ENCODE measurements at places on chromosomes 13 and 19. TPM values are rescaled to one million over a fixed set of nuclear protein-coding genes. Genes with fewer than 3 reads are reported as not detected.

ACP7 gene
- total RNA-seq: 0.57 TPM

ALOX5AP gene
- 4.7 TPM for total RNA-seq

KLK4 gene
- not detected for total RNA-seq

F10 gene
- total RNA-seq: 21.6 TPM

MYH14 gene
- 141 TPM for total RNA-seq

CNMD gene
- not detected for total RNA-seq

THOP1 gene
- total RNA-seq: 57.8 TPM

GARIN5B gene
- not detected for total RNA-seq

AMER2 gene
- not detected for total RNA-seq

CBY2 gene
- total RNA-seq: not detected

LIG1 gene
- 35.3 TPM for total RNA-seq

GARIN5A gene
- total RNA-seq: 1.1 TPM

SLC7A9 gene
- total RNA-seq: not detected

DEDD2 gene
- 28.0 TPM for total RNA-seq

C19orf81 gene
- total RNA-seq: not detected

SIRT6 gene
- 9.0 TPM for total RNA-seq

ATP4A gene
- not detected for total RNA-seq

ITGBL1 gene
- 4.1 TPM for total RNA-seq

FCHO1 gene
- 3.5 TPM for total RNA-seq

OR7C1 gene
- total RNA-seq: not detected

PSMC4 gene
- total RNA-seq: 99.4 TPM

ADAMTSL5 gene
- 20.8 TPM for total RNA-seq

GSX1 gene
- total RNA-seq: not detected

FFAR2 gene
- 2.5 TPM for total RNA-seq

CEACAM8 gene
- not detected for total RNA-seq

OR7D2 gene
- total RNA-seq: not detected

KLK14 gene
- not detected for total RNA-seq

ADGRE3 gene
- total RNA-seq: not detected

PSG5 gene
- not detected for total RNA-seq

NOVA2 gene
- total RNA-seq: not detected

WDR62 gene
- total RNA-seq: 4.2 TPM

PLIN4 gene
- total RNA-seq: 1.4 TPM

IL11 gene
- not detected for total RNA-seq

CALR gene
- total RNA-seq: 262 TPM

ZNF790 gene
- total RNA-seq: 7.1 TPM

IGFL3 gene
- not detected for total RNA-seq

MUC16 gene
- 0.08 TPM for total RNA-seq

ZDHHC20 gene
- total RNA-seq: 83.9 TPM

TNFRSF19 gene
- 5.2 TPM for total RNA-seq

LRG1 gene
- total RNA-seq: 53.0 TPM

NECTIN2 gene
- total RNA-seq: 70.2 TPM

ELSPBP1 gene
- not detected for total RNA-seq

KLK15 gene
- not detected for total RNA-seq

UHRF1 gene
- total RNA-seq: 10.8 TPM

PRSS57 gene
- not detected for total RNA-seq

ZNF615 gene
- total RNA-seq: 13.9 TPM
